ENCODE measurements at places on chromosomes 11 and 22.

DNA sequence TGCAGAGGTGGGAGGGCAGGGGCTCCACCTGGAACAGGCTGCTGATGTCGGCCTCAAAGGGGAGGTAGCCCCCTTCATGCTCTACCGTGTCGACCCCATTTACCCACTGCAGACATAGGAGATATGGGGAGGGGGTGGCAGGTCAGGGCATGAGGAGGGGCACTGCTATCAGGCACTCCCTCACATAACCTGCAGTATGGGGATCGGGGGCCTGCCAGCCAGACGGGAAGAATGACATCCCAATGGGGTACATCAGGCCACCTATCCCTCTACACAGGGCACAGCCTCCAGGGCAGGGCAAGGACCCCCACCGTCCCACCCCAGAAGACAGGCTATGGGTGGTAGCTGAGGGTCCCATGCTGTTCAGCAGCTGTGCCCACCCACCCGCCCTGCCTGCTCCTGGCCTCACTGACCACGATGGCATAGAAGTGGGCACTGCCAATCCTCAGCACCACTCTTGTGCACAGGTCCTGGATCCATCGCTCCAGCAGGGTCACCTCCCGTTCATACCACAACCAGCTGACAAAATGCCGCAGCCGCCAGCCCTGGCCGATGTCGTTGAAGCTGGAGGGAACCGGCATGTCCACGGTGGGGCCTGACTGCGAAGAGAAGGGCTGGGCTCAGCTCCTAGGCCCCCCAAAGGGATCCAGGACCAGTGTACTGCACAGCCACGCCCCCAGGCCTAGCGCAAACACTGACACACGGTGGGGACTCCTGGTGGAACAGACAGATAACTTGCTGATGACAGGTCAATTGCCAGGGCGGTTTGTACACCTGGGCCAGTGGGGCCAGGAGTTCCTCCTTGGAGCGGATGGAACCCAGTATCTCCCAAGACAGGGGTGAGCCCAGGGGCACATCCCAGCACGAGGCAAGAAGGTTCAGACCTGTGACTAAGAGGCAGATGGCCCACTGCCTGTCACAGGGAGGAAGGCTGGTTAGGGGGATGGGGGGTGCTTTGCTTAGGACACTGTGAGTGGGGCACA, 24.1 kb downstream of the RGL4 start:
- no peak for DNase-seq

DNA sequence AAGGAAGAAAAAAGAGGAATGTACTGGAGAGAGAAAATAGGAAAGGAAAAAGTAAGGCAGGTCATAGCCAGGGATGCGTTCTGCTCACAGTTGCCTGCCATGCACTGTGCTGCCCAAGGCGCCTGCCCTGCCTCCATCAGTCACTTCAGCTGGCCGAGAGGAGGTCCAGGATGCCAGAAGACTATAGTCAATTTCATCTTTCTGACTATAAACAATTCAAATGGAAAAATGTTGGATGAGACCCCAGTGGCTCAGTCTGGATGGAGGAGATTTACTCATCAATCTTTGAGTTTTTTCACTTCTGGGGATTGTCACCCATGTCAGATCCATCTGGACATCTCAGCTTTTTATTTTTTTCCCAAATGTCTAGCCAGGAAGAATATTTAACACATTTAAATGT, 36.7 kb upstream of the CLMP start:
- no peak for DNase-seq

DNA sequence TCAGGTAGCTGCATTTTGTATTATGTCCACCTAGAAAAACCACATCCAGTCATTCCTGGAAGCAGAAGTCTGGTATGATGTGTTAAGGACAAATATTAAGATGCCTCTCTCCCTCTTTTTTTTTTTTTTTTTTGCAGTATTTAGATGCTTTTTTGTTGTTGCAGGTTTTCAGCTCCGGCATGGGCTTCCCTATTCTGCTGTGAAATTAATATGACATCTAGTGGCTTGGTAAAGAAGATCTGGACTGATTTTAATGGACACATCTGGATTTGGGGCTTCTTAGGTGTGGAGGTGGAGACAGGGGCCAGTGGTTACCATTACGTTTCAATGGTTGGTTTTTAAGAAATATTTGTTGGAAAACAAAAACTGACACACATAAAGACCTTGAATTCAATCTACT, 47.5 kb upstream of the RASSF10 start:
- DNase-seq, result no peak

DNA sequence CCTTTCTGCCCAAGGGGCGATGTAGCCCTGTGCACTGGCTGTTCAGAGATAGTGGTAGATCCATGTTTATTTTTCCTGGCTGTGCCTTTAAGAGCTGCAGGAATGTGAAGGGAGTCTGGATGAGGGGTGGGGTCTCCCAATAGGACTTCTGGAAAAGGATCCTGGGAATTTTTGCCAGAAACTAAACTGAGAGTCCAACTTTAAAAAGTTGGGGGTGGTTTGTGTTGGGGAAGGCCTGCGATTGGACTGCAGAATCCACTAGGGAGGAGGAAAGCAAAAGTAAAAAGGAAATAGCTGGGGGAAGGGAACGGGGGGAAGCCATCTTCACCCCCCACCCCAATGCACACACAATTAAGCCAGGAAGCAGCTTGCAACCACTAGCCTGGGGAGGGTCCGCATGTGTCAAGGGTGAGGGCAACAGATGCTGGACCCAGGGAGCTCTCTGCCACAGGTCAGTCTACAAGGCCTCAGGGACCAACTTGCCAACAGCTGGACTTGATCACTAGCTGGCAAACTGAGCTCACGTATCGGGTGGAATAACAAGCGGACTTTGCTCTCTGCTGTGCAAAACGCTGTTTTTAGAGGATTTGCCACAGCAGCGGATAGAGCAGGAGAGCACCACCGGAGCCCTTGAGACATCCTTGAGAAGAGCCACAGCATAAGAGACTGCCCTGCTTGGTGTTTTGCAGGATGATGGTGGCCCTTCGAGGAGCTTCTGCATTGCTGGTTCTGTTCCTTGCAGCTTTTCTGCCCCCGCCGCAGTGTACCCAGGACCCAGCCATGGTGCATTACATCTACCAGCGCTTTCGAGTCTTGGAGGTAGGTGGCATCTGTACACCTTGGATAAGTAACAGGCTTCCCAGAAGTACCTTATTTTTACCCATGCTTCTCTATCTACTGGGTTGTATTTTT, at the start of gene OLFML1:
Gene OLFML1, plus strand, starts transcription at position 321 of the 912 bp plus-strand sequence. Its CDS starts 370 bp downstream, at position 691.
- DNase-seq, result no peak

GRCh38 chr11:116651737-116652237, 121.0 kb downstream of the BUD13 start:
- no peak for DNase-seq

- DNase-seq, result no peak
Measured at GRCh38 chr11:10379022-10379421, 74.1 kb downstream of the ADM start.

GRCh38 chr22:44723801-44724200, 21.8 kb downstream of the PRR5 start:
- DNase-seq, result no peak

DNA sequence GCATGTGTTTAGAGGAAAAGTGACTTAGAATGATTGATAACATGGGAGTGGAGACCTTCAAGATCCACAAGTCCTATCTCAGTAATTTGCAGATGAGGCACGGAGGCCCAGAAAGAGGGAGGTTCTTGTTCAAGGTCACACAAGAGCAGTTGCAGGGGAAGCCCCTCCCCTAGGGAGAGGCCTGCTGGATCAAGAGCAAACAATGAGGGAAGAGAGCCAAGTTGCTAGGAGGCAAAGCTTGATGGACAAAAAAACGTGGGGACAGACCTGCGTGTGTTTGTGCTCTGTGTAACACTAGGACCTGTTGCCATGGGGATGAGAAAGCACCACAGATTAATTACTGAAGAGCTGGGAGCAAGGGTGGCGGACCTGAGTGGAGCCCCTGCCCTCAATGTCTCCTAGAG, 6.4 kb upstream of the MFRP start:
- DNase-seq, result no peak

GRCh38 chr11:34002420-34002819, 49.1 kb upstream of the CAPRIN1 start:
- DNase-seq, result no peak

GRCh38 chr11:78149646-78150045, 10.2 kb upstream of the ALG8 start:
- DNase-seq, result no peak

DNA sequence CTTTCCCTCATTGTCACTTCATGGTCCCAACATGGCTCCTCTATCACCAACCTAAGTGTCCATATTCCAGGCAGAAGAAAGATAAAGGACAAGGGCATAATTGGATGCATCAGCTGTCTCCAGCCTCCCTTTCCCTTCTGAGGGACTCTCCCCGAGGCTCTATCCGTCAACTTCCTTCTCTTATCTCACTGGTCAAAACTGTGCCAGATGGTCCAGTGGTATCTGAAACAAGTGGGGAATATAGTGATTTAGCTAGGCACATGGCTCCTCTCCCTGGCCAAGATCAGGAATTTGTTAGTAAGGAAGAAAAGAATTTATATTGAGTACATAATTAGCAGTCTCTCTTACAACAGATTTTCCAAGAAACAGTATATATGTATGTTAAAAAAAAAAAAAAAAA, 12.6 kb upstream of the SPON1 start:
- DNase-seq, result no peak

- no peak for DNase-seq
Measured at GRCh38 chr11:22890227-22890626, 30.0 kb upstream of the CCDC179 start.

DNA sequence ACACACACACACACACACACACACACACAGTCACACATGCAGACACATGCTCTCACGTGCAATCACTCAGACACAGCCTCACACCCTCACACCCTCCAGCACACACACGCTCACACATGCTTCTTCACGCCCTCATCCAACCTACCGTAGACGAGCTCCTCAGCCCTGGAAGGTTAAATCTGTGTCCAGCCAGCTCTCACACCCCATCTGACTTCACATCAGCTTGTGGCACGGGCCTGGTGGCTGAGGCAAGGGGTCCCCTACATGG, 1.3 kb upstream of the SCUBE1 start:
- no peak for DNase-seq

DNA sequence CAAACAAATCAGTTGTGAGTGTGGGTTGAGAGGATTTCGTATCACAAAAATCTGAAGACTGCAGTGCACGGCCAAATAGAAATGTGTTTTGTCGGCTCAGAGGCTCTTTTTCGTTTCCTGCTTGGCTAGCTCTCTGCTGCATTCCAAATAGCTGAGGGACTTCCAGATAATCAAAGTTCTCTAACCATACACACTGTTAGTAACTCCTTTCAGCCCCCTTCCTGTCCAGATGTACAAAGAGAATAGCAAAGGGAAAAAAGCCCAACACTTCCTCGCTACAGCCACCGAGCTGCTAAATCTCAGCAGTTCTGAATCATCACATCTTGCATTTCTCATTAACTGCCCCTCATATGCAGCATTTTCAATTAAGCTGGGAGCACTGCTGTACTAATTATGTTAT, 203.1 kb downstream of the TENM4 start:
- DNase-seq, result no peak

DNA sequence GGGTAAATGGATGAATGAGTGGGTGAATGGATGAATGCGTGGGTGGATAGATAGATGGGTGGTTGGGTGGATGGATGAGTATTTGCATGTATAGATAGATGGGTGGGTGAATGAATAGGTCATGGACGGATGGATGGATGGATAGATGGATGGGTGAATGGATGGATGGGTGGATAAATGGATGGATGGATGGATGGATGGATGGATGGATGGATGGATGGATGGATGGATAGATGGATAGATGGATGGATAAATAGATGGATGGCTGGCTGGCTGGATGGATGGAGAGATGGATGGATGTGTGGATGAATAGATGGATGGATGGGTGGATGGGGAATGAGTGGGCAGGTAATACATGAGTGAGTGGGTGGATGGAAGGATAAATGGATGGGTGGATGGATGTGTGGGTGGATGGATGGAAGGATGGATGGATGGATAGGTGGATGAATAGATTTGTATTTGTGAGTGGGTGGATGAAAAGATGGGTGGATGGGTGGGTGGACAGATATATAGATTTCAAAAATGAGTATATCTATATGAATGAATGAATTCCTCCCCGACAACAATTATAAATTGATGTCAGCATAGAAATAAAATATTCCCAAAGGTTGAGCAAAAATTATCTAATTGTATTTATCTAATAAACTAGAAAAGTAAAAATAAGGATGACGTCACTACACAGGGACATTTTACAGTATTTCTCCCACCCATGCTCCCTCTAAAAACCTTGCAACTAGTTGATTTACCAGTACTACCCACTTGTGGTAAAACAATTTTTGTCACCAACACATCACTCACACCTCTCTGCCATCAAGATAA, 563 bp upstream of the CRTAM start:
- no peak for DNase-seq

- DNase-seq, result no peak
Measured at GRCh38 chr11:62402960-62403730, 15.7 kb upstream of the SCGB1A1 start.

GRCh38 chr11:67517784-67518552, 5.3 kb downstream of the CABP2 start:
- no peak for DNase-seq

DNA sequence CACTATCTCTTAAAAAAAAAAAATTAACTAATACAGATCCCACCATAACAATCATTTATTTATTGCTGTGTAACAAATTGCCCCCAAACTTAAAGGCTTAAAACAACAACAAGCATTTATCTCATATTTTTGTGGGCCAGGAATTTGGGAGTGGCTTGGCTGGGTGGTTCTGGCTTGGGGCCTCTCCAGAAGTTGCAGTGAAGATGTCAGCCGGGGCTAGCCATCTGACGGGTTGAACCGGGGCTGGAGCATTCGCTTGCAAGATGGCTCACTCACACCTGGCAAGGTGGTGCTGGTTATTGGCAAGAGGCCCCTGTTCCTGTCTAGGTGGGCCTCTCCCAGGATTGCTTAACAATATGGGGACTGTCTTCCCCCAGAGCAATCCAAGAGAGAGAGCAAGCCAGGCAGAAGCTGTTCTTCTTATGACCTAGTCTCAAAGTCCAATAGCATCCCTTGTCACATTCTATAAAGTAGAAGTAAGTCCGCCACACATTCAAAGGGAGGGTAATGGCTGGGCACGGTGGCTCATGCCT, 29.5 kb downstream of the ACO2 start:
- DNase-seq, result no peak

DNA sequence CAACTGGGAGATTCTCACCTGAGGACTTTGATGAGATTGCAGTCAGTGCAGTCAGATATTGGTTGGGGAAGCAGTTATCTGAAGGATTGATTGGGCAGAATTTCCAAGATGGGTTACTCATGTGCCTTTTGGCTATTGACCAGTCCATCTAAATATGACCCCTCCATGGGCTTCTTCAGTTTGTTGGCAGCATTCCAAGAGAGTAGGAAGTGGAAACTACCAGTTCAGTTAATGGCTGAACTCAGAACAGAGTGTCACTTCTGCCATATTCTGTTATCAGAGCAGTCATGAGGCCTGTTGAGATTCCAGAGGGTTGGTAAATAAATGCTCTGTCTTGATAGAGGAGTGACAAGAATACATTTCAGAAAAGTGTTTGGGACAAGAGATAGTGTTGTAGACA, 71.0 kb downstream of the CYP2R1 start:
- DNase-seq, result no peak

GRCh38 chr11:111671383-111671782, 69.1 kb downstream of the SIK2 start:
- no peak for DNase-seq
